Epithelial cell of proximal tubule (primary cell): ENCODE measurements at places on chromosomes 3 and 15. TPM values are rescaled to one million over a fixed set of nuclear protein-coding genes. Genes with fewer than 3 reads are reported as not detected.
A peak's percentile ranks its signal among the peaks of the same experiment; 100 is the strongest.

GRCh38 chr3:177197727-177198460 lies 612 bp upstream of the TBL1XR1 start:
- no peak for DNase-seq

DNA sequence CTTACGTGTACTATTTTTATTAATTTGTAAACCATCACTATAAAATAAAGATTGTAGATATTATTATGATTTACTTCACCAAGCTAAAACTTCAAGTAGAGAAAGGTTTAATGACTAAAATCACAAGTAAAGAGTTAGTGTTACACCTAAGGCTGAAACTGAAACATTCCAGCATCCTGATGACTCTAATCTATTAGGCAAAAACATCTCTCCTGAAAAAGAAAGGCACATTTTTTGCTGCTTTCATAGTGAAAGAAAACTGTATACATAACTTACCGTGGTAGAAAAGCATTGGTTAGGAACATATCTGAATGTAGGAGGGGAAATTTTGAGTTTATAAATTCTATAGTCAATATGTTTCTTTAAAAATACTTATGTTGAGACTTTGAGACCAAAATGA lies 35.4 kb downstream of the CCDC191 start:
- DNase-seq: no peak

GRCh38 chr3:13716540-13717221 lies 163.2 kb downstream of the WNT7A start:
- no peak for DNase-seq

DNA sequence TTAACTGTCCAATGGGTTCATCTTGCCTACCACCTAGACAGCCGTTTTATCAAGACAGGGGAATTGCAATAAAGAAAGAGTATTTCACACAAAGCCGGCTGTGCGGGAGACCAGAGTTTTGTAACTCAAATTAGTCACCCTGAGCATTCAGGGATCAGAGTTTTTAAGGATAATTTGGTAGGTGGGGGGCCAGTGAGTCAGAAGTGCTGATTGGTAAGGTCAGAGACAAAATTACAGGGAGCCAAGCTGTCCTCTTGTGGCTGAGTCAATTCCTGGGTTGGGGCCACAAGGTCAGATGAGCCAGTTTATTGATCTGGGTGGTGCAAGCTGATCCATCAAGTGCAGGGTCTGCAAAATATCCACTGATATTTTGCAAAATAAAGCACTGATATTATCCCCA lies 29.9 kb upstream of the GPD1L start:
- no peak for DNase-seq

GRCh38 chr15:76930831-76931396 lies 635 bp upstream of the RCN2 start:
- DNase-seq: no peak

DNA sequence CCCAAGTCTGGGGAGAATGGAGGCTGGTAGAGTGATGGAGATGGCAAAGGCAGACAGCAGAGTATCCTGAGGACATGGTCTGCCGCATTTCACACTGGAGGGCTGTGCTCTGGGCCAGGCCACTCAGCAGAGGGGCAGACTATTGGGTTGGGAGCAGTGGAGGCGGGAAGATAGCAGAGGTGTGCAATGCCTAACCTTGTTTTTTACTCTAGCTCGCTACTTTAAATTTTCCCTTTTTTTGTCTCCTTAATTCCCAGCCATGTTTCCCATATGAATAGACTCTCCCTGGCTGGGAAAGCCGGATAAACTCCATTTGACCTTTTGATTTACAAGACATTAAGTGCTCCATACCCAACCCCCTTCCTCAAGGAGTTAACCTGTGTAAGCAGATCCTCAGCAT lies 33.5 kb upstream of the ST6GAL1 start:
- DNase-seq: no peak

GRCh38 chr3:79869461-79870312 lies 101.9 kb upstream of the ROBO1 start:
- DNase-seq: no peak

DNA sequence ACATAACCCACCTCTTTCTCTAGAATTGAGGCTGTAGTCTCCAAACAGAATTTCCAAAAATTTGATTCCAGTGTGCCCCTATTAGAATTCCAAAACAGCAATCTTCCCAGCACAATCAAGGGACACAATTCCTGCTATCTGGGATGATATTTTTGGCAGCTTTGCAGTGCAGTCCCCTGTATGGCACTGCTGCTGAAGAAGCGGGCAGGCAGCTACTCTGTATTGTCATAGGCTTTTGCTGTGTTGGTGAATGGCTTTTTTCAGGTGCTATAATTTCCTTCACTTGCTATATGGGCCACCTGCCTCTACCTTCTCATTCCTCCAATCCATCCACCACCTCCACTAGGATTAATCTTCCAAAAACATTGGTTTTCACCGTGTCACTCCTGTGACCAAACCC lies 145.5 kb downstream of the VGLL4 start:
- no peak for DNase-seq

- no peak for DNase-seq
Measured at GRCh38 chr15:79381593-79381992, 50.5 kb upstream of the MINAR1 start.

DNA sequence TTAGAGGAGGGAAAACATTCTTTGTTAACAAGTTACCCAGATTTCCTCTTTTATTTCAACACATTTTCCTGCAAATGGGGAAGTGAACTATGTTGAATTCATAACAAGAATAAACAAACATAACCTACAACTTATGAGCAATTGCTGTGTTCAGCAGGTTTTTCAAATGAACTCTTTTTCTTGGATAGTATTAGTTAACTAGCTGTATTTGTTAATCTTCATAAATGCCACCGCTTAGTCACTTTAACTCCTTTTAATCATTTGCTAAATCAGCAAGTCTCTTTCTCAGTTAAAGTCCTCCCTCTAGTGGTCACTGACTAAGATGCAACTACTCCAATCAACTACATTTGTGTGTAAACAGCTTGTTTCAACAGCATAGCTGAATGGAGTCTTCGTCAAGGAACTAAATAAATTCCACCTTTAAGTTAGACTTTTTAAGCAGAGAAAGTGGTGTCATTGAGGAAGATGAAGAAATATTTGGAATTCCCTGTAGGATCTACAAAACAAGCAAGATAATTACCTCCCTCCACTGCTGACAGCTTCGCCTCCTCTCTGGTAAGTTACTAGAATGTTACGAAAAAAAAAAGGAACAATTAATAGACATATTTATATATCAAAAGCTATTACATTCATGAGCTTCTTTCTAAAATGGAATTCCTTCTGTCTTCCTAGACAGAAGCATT lies 1122.0 kb downstream of the ROBO1 start:
- peak; percentile 78 for DNase-seq

DNA sequence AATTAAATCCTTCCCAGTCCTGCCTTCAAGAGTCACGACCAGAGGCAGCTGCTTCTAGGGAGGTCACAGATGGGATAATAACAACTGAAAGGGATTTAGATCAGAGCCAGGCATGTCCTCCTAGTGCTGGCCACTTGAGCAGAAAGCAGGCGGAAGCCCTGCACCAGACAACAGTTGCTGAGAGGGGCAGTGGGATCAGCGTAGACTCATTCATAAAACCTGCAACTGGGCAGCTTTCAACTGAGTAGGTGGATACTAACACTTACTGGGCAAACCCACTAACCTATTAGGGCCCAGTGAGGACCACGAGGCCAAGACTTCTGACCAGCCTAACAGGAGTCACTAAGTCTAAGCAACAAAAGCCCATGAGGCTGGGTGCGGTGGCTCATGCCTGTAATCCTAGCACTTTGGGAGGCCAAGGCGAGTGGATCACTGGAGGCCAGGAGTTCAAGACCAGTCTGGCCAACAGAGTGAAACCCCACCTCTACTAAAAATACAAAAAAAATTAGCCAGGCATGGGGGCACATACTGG lies 67.0 kb downstream of the DAPK2 start:
- no peak for DNase-seq

DNA sequence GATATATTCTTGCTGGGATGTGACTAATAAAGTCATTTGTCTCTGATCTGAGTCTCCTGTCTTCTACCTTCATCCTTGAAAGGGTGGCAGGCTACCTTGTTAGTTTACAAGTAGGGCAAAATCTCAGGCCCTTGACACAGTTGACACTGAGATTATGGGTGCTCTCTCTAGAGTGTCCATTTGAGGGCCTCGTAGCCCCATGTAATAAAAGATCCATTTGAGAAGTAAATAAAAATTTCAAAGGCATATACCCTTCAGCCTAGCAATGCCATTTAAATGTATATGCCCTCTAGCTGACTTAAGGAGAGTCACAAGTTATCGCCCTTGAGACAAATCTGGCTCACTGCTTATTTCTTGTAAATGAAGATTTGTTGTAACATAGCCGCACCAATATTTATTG lies 98.6 kb downstream of the TCF12 start:
- DNase-seq: no peak

ITPKA gene
- 6.7 and 9.8 TPM in 2 replicates for total RNA-seq

WDR76 gene
- 20.7 and 35.9 TPM in 2 replicates for total RNA-seq

SCAMP5 gene
- total RNA-seq: 4.7 and 19.5 TPM in 2 replicates

TIMP4 gene
- total RNA-seq: 0.22 and 0.35 TPM in 2 replicates

GRAMD1C gene
- 1.6 and 8.6 TPM in 2 replicates for total RNA-seq

NCKIPSD gene
- total RNA-seq: 34.4 and 45.5 TPM in 2 replicates

P2RY14 gene
- total RNA-seq: not detected in 2 replicates

TMEM212 gene
- not detected in 2 replicates for total RNA-seq
